ENCODE measurements at places on chromosomes 4 and X.

GRCh38 chr4:163603257-163603656, 108.8 kb downstream of the TMA16 start:
- no peak for DNase-seq

DNA sequence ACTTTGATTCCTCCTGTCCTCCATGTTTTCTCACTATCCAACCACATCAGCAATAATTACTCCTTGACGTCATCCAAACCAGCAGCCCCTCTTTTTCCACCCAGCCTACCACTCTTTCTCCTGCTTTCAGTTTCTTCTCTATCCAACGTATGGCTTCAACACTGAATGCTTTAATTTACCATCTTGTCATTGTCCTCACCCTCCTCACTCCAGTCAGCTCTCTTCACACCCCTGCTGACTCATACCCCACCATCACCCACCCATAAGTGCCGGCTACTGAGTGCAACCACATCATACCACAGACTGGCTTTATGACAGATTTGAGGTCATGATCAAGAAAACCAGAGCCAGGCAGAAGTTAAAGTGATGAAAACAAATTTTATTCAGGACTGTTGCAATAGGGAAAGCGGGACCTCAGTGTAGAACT, 9.8 kb upstream of the ANXA5 start:
- no peak for DNase-seq

DNA sequence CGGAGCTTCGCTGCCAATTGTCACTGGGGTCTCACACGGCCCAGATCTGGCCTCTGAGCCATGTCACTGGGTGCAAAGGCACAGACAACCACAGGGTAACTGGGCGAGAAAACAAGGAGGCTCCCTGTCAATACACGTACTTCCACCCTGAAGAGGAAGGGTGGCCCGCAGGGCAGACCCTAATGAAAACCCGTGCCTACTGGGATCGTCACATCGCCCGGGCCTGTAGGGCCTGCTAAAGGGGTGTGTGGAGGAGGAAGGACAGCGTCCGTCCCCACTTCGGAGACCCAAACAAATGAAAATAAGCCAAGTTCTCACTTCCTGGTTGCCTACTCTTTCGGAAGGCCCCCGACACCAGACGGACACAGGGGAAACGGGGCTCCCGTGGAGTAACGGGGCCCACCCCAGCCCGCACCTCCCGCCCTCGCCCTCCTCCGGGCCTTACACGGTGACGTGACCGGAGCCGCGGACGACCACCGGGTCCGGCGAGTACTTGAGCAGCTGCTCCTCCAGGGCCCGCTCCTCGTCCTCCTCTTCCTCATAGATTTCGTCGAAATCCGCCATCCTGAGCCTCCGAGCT, 578 bp downstream of the CHIC2 start:
- DNase-seq, result no peak

GRCh38 chr4:52234561-52235440, 183.7 kb downstream of the SPATA18 start:
- DNase-seq, result no peak

GRCh38 chrX:147226801-147227200, 412.3 kb upstream of the CXorf51A start:
- no peak for DNase-seq

DNA sequence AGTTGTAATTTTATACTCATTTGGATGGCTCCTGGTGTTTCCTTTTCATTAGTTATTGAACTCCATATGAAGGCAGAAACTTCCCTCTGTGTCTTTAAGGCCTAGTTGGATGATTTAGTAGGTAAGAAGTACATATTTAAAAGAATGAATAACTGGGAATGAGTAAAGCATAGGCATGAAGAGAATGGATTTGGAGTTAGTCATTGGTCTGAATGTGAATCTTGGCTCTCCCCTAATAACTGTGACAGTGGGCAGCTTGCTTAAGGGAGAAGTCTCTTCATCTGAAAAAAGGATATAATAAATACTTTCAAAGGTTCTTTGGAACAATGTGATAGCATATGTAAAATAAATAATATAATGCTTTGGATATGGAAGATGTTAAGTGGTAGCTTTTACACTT, 13.2 kb downstream of the SNX25 start:
- no peak for DNase-seq

- DNase-seq, result no peak
Observed at GRCh38 chr4:96044971-96045370, 205.1 kb downstream of the PDHA2 start.

- DNase-seq, result no peak
Observed at GRCh38 chrX:24023972-24024669, 2.9 kb downstream of the KLHL15 start.
